ENCODE measurements at places on chromosomes 5 and 9.

- no peak for DNase-seq
These were observed 16.6 kb downstream of the SQSTM1 start for GRCh38 chr5:179837076-179838011.

- peak; percentile 91 for DNase-seq
These were observed 790 bp downstream of the PHF19 start for GRCh38 chr9:120875954-120876841.

DNA sequence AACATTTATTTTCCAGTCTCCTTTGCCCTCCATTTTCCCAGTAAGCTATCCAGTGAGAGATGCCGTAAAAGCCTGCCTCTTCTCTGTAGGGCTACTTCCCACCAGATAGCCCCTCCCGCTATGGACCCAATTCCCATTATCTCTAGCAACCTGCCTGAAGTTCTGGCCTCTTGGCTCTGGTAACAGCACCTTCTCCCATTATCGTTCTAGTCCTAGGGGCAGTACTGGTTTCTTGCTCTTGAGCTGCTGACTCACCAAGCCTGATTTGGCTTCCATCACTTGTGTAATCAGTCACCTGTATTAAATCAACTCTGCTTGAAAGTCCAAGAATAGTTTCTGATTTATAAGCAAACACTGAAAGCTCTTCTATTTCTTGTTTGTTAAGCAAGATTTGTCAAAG is 42.8 kb upstream of the PARP8 start:
- no peak for DNase-seq

DNA sequence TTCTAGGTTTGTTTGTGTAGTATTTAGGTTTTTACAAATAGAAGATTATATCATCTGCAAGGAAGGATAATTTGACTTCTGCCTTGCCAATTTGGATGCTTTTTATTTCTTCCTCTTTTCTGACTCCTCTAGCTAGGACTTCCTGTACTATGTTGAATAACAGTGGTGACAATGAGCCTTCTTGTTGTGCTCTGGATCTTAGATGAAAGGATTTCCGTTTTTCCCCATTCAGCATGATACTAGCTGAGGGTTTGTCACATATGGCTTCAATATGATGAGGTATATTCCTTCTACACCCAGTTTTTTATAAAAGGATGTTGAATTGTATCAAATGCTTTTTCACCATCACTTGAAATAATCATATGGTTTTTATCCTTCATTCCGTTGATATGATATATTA is 101.4 kb downstream of the FBXO4 start:
- DNase-seq: no peak

DNA sequence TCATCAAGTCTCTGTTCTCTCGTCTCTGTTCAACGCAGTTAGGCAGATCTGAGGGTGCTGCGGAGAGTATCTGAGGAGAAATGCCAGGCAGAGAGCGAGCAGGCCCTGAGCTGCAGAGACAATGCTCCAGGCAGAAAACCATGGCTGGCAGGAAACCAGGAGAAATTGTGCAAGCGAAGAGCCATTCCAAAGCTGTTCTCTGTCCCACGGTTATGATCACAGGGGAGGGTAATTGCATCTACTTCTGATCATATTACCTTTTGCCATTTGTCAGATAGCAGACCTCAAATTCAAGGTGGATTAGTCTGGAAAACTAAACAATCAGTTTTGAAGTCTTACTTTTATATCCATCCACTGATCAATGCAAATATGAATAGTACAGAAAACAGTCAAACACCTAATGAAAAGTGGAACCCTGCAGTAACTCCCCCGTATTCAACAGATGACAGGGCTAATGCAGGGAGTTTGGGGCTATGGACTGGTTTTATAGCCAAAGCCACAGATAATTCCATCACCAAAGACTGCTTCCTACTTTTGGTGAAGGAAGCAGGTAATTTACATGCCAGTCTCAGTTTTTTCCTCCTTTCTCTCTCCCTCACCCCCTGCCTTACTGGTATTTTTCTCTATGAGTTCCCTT is 228.0 kb downstream of the DCP2 start:
- no peak for DNase-seq

- no peak for DNase-seq
These were observed 17.7 kb downstream of the ARHGEF37 start for GRCh38 chr5:149598966-149599365.

DNA sequence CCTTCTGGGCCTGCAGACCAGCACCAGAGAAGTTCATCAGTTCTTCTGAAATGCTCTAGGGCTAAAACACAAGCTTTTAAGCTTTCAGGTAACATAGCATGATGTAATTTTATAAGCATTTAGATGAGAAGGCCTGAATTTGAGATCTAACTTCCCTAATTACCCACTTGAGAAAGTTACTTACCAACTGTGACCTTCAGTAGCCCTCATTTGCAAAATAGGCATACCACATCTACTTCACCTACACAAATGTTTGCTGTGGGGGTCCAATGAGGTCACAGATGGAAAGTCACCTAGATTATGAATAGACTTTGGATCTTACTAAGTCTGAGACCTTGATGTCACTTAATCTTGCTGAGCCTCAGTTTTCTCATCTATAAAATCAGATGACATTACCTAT is 36.5 kb downstream of the FBXO10 start:
- no peak for DNase-seq

- DNase-seq: no peak
These were observed 167.3 kb downstream of the GNAQ start for GRCh38 chr9:77864211-77864889.

GRCh38 chr9:573691-574410 is 267.6 kb upstream of the DMRT1 start:
- DNase-seq: no peak

DNA sequence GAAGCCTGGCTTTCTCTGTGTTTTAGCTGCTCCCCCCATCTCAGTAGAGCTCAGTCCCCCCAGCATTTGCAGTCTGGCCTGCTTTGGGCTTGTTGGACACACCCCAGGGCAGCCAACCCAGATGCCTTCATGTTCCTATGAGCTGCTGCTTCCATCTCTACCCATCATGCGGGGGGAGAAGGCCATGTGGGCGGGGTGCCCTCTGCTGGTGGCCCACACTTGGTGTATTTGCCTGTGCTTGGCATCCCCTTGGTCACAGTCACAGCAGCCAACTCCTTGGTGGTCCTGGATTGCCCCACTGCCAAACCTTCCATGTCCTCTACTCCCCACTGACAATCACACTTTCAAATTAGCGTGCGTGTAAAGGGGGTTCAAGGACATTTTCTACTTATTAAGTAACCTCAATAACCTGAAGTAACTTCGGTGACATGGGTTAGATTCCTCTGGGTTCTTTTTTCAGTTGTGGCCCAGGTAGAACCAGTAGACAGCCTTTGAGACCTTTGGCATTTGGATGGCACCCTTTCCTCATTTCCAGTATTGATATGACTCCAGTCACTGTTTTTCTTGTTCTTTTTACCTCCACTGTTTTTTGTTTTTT is 42.8 kb downstream of the SNX30 start:
- DNase-seq: peak; percentile 12

GRCh38 chr5:91423871-91424270 is 40.8 kb upstream of the ARRDC3 start:
- DNase-seq: no peak

DNA sequence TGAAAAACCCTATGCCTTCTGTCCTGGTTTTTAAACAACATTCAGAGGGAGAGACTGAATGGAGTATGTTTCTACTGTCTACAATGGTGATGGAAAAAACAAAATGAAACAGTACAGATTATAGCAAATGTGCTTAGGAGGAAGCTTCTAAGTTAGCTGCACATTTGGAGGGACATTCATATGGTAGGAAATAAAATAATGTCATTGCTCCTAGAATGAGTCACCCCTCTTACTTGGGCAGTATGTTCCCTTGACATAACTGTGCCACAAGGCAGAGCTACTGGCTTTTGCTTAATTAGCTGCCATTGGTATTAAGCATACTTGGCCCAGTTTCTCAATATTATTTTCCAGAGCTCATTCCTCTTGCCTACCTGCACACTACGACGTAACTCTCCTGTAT is 128.9 kb downstream of the GDNF start:
- no peak for DNase-seq

- DNase-seq: no peak
These were observed 68.4 kb downstream of the RASGEF1C start for GRCh38 chr5:180140571-180140970.

DNA sequence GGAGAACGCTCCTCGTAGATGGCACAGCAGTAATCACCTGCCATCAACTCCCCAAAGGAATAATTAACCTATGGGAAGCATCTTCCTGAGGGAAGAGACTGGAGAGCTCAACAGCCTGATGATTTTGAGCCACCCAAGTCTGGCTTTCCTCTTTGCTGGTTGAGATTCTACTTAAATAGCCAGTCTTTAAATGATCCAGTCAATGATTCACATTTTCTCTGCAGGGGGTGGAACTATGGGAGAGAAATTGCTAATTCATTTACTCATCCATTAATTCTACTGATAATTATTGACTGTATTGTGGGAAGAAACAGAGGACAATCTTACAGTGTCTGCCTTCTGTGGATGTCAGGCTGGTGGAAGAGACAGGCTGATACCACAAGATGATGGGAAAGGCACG is 355.0 kb upstream of the PANK3 start:
- DNase-seq: no peak

GRCh38 chr5:1392801-1393565 is 48.1 kb upstream of the CLPTM1L start:
- DNase-seq: no peak

DNA sequence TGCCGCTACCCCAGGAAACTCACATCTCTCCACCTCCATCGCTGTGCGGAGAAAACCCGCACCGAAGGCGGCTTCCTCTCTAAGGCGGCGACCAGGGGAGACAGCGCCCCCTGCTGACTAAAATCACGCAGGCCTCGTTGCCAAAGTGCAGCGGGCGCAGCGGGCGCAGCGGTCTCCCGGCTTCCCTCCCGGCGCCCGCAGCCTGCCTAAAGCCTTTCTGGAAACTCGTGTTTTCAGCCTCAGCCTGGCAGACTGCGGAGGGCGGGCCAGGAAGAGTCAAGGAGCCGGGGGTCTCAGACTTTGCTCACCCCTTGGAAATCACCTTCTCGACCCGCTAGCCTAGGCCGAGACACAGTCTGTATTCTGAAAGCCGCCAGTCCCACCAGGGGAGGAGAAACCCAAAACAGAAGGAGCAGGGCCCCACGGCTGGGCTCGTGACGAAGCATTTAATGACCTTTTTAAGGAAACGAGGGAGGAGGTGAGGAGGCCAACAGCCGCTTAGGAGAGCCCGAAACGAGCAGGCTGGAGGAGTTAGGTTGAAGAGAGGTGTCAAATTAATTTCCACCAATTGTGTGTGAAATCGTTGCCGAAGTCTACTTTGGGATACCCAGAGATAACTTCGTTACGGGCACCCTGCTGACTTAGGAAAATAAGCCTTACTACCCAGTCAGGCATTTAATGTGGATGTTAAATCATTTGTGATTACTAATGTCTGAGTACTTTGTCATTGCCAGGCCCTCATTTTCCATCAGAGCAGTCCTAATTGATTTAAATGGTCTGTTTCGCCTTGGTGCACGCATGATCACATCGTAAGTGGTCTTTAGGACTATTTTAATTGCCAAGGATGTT is 7.3 kb upstream of the FOXB2 start:
- DNase-seq: peak; percentile 52

DNA sequence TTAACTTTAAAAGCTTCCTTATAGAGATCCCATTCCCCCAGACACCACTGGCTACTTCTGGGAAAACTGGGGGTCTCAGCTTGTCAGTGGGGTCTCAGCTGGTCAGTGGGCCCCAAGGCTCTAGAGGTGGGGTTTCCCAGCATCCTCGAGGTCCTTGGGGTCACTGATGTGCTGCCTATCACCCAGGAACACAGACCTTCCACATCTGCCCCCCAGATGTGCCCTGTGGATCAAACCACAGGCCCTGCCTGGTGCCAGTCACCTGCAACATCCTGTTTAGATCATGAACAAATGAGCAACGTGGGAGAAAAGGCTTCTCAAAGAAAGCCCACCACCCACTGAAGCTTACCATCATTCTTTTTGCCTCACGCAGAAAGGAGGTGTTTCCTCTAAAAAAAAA is 165.6 kb upstream of the FSTL4 start:
- DNase-seq: no peak

GRCh38 chr9:89352874-89353649 is 34.8 kb downstream of the SECISBP2 start:
- no peak for DNase-seq

- DNase-seq: peak; percentile 38
These were observed 3.6 kb upstream of the B4GALT1 start for GRCh38 chr9:33170464-33171415.

GRCh38 chr9:28212979-28213378 is 639.7 kb upstream of the C9orf72 start:
- DNase-seq: no peak

GRCh38 chr9:120904978-120905301 is 21.7 kb downstream of the TRAF1 start:
- DNase-seq: no peak

- DNase-seq: no peak
These were observed 209.8 kb upstream of the CTNND2 start for GRCh38 chr5:12114075-12114474.

GRCh38 chr9:134486596-134486995 is 155.0 kb upstream of the COL5A1 start:
- no peak for DNase-seq

GRCh38 chr5:103849934-103850333 is 287.3 kb upstream of the NUDT12 start:
- no peak for DNase-seq

DNA sequence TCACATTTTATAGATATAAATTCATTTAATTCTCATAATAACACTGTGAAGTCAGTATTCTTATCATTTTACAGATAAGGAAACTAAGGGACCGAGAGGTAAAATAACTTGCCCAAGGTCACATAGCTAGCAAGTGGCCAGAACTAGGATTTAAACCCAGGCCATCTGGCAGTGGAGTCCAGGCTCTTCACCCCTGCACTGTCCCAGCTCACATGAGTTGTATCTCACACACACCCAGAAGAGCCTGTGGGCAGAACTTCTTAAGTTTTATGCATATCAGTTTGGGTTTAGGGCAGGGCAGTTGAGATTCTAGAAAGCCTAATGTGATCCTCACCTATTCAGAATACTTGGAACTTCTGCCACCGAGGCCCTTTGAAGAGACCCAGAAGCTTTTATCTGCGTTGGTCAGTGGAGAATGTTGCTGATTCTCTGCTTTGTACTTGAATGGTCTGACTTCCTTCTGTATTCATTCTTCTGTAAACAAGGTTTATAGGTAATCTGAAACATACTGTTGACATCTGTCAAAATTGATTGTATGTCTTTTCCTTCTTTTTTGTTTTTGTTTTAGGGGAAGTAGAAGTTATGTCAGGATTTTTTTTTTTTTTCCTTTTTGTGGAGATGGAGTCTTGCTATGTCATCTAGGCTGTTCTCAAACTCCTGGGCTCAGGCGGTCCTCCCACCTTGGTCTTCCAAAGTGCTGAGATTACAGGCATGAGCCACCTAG is 75.8 kb downstream of the KIAA1958 start:
- peak; percentile 4 for DNase-seq

DNA sequence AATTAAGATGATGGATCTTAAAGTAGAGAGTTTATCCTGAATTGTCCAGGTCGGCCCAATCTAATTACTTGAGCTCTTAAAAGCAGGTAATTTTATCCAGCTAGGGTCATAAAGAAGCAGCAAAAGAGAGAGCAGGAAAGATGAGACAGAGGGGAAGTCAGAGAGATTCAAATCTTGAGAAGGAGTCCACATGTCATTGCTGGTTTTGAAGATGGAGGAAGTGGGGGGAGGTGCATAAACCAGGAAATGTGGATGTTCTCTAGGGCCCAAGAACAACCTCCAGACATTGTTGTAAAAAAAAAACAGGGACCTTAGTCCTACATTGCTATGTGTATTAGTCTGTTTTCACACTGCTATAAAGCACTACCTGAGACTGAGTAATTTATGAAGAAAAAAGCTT is 66.4 kb downstream of the SLCO4C1 start:
- DNase-seq: no peak

GRCh38 chr5:50575740-50576139 is 90.7 kb upstream of the PARP8 start:
- DNase-seq: no peak

GRCh38 chr9:128902351-128903078 is 18.3 kb upstream of the PHYHD1 start:
- DNase-seq: peak; percentile 82
